M059J (cell line): ENCODE measurements at places on chromosomes 12 and 14. TPM values are rescaled to one million over a fixed set of nuclear protein-coding genes. Genes with fewer than 3 reads are reported as not detected.

GRCh38 chr14:76755610-76756370 lies 5.5 kb upstream of the VASH1 start:
- no peak for DNase-seq

- DNase-seq: no peak
These were observed 480.8 kb downstream of the RERGL start for GRCh38 chr12:17609153-17609552.

GRCh38 chr12:94566345-94566744 lies 84.0 kb downstream of the TMCC3 start:
- no peak for DNase-seq

DNA sequence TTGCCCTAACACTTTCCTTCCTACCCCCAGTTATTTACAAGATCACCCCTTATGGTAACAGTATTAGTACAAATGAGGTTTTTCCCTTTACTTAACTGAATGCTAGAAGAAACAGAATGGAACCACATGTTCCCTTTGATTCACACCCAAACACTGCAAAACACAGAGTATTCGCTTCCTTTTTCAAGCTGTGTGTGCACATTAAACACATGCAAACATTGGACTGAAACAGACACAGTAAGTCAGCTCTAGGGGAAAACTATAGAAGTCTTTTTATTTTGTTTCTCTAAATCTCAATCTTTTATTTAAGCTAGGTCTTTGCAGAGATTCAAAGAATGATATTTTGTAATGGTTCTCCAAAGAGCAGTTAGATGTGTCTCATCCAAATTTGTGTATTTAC lies 728.5 kb downstream of the DIO2 start:
- no peak for DNase-seq

DNA sequence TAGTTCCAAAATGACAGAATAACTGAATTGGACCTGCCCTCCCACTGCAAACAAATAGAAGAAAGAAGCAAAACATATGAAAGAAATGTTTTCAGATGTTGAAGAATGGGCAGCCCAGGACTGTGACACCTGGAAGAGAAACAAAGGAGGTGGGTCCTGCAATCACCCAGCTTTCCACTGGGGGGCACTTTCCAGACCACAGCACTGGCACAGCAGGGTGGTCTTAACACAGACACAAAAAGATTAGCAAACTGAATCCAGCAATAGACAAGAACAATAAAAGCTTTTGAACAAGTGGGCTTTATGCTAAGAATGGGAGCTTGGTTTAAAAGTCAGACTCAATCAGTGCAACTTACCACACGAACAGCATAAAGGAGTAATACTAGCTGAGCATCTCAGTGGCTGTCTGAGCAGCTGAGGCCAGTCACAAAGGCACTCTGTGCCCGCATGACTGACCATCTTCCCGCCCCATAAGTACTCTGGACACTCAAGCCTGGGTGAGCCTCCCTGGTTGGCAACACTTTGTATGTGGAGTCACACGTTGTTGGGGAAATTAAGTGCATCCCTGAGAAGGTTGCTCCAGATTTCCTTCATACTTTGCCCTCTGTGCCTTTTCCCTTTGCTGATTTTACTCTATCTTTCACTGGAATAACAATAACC lies 27.7 kb downstream of the JKAMP start:
- DNase-seq: no peak

DNA sequence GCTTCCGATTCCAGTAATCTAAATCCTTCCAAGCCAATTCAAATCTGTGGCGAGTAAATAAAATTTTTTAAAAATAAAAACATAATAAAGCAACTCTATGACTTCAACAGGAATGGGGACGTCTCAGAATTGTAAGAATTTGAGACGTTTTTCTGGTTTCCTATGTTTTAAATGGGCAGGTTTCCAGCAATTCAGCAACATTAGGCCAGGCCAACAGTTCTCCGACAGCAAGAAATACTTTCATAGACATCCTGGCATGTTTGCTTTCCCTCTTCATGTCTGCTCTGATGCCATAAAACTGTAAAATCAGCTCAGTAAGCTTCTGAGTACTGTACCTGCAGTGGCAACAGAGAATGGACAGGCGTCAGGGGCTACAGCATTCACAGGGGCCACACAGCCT lies 35.8 kb upstream of the DICER1 start:
- DNase-seq: no peak

Gene ZNF268
- total RNA-seq: 14.4 and 16.2 TPM in 2 replicates

Gene NTN4
- total RNA-seq: 16.5 and 21.5 TPM in 2 replicates

Gene GPRC5D
- total RNA-seq: not detected in 2 replicates

Gene STXBP6
- 0.42 TPM in 1 of 2 replicates, not detected in the other for total RNA-seq

GRCh38 chr14:34713681-34714319 lies 593 bp downstream of the CFL2 start:
- peak; percentile 85 for DNase-seq

- DNase-seq: no peak
These were observed 113.3 kb downstream of the CALM1 start for GRCh38 chr14:90510159-90510558.

DNA sequence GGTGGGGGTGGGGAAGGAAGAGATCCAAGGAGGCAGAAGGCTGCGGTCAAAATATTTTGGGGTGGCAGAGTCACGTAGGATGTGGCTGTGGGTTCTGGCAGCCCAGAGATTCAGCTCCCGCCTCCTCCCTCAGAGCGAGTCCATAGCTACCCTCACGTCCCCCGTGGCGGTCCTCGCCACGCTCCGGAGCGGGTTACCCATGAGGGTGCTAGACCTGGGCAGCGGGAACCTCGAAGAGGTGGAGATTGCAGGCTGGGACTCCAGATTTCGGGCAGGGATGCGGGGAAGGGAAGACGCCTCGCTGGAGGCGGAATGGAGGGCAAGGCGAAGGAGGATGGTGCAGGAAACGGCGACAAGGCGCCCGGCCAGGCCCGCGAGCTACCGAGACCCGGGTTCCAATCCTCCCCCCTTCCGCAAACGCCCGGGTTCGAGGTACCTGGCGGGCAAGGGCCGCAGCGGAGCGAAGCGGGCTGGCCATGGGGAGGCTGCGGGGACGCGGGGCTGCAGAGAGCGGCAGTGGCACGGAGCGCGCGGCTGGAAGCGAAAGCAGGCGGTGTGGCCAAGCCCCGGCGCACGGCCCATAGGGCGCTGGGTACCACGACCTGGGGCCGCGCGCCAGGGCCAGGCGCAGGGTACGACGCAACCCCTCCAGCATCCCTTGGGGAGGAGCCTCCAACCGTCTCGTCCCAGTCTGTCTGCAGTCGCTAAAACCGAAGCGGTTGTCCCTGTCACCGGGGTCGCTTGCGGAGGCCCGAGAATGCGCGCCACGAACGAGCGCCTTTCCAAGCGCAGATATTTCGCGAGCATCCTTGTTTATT lies 46.2 kb downstream of the BCAT1 start:
- DNase-seq: peak; percentile 72

DNA sequence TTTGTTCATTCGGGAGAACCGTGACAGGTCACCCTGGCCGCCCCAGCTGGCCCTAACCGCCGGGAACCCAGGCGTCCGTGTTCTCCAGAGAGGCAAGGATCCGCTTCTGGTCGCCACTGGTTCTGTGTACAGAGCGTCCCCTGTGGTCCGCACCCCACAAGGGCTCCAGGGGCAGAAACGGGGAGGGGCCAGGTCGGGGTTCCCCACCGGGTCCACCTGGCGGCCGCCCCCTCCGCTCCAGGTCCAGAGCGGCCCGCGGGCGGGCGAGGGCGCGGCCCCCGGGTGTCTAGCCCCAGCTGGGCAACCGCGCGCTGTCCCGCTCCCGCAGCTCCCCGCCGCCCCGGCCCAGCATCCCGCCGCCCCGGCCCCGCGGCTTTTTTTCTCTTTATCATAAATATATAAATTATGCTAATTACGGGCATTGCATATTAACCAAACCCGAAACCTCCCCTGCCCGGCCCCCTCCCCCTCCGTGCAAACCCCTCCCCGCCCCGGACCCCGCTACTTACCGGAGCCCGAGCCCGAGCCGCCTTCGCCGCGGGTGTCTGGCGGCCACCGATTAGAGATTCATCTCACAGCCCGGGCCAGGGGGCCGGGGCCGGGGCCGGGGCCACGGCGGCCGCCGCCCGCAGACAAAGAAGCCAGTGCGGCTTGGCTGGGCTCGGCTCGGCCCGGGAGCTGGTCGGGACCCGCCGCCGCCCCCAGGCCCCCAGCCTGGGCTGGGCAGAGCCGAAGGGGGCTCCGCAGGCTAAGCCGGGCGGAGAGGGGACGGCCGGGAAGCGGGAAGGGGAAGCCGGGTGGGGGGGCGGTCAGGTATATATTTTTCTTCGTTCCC lies 512 bp downstream of the POU6F1 start:
- DNase-seq: peak; percentile 28

DNA sequence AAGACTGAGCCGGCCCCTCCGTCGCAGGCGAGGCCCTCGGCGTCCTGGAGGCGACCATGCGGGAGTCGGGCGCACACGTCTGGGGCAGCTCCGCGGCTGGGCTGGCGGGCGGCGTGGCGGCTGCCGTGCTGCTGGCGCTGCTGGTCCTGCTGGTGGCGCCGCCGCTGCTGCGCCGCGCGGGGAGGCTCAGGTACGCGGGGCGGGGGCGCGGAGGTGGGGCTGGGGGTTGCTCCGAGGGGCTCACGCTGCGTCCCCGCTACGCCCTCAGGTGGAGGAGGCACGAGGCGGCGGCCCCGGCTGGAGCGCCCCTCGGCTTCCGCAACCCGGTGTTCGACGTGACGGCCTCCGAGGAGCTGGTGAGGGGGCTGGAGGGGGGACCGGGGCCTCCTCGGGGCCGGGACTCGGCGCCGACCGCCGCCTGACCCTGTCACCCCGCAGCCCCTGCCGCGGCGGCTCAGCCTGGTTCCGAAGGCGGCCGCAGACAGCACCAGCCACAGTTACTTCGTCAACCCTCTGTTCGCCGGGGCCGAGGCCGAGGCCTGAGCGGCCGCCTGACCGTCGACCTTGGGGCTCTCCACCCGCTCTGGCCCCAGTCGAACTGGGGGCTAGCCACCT lies 7.8 kb downstream of the AMN start:
- no peak for DNase-seq

Gene CMTM5
- total RNA-seq: not detected in 2 replicates

- no peak for DNase-seq
These were observed 45.5 kb upstream of the SELPLG start for GRCh38 chr12:108679106-108679681.

GRCh38 chr14:54465654-54466053 lies 23.1 kb downstream of the GMFB start:
- DNase-seq: no peak

- DNase-seq: peak; percentile 46
These were observed 877 bp downstream of the BAG5 start for GRCh38 chr14:103561381-103562178.

Gene TOGARAM1
- total RNA-seq: 6.6 and 7.6 TPM in 2 replicates

DNA sequence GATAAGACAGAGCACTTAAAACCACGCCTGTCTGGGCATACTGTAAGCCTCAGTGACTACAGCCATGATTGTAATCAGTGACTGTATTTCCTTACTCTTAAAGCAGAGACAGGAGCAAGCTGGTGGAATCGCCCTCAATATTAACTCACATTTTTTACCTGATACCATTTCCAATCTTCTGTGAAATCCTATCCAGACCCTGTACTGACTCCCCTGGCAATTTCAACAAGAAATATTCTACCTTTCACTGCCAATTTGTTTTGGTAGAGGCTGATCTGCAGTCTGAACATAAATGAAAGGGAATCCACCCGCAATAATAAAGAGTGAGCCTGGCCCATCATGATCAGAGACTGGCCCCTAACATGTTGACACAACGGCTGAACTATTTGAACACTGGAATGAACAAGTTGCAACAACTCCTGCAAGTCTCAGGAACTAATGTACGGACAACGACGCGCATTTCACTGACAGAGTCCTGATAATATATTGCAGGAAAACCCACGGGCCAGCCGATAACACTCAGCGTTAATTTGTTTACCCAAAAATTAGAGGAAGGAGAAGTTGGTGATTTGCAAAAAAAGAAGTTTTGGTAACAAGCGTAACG lies 195.5 kb upstream of the BTG1 start:
- DNase-seq: no peak

DNA sequence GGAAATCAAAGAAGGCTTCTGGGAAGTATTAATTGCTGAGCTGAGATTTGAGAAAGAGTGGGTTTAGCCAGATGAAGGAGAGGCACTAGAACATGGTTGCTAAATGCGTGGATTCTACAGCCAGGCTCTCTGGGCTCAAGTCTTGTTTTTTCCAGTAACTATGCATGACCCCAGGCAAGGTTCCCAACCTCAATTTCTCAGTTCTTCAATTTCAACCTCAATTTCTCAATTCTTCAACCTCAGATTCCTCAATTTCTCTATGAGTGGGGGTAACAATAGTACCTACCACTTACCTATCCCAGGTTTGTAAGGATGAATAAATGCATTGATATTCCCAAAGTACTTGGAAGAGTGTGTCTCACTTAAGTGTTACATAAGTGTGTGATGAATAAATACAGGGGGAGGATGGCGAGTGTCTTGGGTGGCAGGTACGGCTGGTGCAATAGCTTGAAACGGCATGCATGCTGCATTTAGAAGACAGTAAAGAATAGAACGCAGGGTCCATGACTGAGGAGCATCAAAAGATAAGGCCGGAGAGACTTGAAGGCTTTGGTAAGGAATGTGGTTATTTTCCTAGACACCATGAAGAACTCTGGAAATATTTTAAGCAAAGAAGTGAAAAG lies 149.1 kb upstream of the ATP2B1 start:
- DNase-seq: no peak

Gene SLC25A21
- 0.94 and 2.4 TPM in 2 replicates for total RNA-seq

DNA sequence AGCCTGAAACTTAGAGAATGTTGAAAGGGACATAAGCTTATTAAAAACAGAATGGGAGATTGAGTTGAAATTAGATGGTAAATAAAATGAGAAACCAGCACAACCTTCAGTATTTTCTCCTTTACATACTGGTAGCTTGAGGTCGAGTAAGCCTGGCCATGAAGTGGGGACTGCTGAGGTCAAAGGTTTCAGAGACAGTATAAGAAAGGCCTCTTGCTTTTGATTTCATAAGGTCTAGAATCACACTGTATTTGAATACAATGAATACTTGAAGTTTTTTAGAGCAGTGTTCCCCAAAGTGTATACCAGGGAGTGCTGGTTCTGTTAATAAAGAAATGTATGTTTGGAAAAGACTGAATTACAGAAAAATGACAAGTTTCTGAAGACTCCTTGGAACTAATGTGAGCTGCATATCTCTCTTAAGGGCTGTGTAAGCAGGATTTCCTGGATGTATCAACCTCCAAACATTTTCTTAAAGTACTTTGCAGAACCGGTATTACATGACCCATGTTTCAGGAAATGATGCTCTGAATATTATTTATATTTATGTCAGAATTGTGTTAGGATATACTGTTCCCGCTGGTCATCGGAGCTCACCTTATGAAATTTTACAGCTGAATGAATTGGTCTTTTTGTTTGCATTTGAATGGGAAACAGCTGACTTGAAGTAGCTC lies 85.0 kb downstream of the AKAP6 start:
- DNase-seq: no peak

Gene RASSF9
- 0.05 and 0.07 TPM in 2 replicates for total RNA-seq

- DNase-seq: no peak
These were observed 20.6 kb upstream of the CEP170B start for GRCh38 chr14:104844306-104845032.

GRCh38 chr12:49801141-49802063 lies 26.8 kb downstream of the NCKAP5L start:
- no peak for DNase-seq

GRCh38 chr12:475286-475685 lies 15.5 kb downstream of the B4GALNT3 start:
- DNase-seq: no peak
